ENCODE measurements at places on chromosomes 11 and 22. TPM values are rescaled to one million over a fixed set of nuclear protein-coding genes. Genes with fewer than 3 reads are reported as not detected.

DNA sequence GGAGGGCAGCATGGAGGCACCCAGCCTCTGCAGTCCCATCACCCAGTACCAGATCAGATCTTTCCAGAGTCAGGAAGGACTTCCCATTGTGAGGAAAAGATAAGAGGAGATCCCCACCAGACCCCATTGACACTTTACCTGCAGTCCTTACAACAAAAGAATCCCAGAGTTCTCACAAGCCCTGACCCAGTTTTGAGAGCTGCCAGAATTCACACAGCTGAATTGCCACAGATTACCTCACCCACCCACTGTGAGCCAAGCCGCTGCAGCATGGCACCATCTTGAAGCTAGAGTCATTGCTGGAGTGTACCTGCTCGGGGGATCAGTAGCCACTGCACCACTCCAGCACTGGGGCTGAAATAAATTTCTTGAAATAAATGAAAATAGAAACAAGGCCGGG is 91.8 kb upstream of the UBASH3B start:
- no peak for DNase-seq

- no peak for DNase-seq
Measured at GRCh38 chr11:126098204-126098769, 35.6 kb upstream of the CDON start.

DNA sequence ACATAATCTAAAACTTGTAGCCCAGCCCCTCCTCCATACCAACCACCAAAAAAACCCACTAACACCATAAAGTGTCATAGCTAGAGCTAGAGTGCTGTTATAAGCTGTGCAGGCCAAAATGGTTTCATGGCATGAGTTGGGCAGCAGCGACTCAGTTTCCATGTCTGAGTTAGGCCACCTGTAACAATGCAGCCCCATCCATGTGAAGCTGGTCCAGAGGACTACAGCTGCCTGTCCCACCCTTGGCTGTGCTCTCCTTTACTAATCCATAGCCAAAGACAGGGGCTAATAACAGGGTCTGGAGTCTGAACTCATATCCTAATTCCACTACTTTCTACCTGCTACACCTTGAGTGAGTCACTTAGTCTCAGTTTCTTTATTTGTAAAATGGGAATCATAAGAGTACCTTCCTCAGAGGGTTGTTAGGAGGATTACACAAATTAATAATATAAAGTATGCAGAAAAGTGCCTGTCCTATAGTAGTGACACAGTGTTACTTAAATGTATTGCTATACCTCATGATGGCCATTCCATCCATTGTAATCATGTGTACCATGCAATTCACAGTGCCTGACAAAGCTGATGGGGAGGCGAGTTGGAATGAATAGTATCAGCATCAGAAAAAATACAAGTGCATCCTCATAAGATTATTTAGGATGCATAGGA is 20.6 kb downstream of the KCNQ1OT1 start:
- no peak for DNase-seq

The YPEL4 gene
- 0.17 TPM for total RNA-seq

DNA sequence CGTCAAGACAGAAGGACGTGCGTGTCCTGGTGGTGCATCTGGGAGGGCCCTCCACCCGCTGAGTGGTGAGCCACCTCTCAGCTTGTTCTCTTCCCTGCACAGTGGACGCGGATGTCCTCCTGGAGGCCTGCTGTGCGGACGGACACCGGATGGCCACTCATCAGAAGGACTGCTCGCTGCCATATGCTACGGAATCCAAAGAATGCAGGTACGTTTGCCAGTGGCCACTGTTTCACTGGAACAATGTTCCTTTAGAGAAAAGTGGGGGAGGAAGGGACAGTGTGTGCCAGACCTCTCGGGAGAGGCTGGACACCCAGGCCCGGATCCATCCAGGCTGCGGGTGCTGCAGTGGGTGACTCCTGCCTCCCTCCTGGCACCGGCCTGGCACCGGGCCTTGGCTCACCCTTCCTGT is 15.9 kb downstream of the FBLN1 start:
- DNase-seq, result no peak

The TEX12 gene
- 0.35 TPM for total RNA-seq

DNA sequence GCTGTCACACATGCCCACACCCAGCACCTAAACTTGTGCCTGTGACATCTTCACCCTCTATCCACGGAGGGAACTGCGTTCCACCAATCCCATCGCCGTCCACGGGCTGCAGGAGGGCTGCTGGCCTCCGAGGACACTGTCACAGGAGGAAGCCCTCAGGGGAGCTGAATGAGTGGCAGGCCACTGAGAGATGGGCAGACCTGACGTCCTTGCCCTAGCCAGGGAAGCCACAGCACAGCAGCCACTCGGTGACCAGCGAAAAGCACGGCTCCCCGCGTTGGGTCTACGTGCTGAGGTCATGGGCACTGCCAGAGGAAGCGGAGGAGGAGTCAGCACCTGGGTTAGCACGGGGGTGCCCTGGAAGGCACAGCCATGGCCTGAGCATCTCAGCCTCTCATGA is 50.5 kb downstream of the IGSF9B start:
- no peak for DNase-seq

The FAT3 gene
- not detected for total RNA-seq

DNA sequence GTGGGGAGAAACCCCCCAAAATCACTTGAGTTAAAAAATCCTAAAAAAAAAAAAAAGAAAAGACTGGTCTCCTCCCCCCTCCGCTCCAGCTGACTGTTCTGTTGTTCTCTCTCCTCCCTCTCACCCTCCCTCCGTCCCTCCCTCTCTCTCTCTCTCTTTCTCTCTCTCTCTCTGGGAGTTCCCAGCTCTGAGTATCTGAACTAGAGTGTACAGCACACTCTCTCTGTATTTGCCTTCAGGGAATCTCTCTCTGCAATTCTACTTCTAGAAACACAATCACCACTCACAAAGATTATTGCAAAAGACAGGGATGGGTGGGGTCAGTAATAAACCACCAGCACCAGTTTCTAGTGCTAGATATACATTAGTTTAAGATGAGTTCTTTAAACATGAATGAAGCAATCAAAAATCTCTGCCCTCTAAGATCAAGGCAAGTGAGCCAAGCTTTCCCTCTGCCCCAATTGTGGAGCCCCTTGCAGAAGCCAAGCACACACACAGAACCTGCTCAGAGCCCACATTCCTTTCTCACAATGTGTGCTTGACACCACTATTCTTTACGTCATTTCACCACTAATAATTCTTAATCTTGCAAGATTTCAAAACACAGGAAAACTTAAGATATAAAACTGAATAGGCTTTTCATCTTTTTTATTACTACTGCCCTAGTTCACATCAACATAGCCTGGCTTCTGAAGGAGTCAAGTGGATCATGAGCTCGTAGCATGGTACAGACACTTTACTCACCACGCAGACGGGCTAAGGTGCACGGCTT is 133.5 kb downstream of the RBFOX2 start:
- DNase-seq, result no peak

- DNase-seq, result no peak
Measured at GRCh38 chr11:71094296-71095077, 157.9 kb downstream of the SHANK2 start.

The SEC14L6 gene
- total RNA-seq, result not detected

- no peak for DNase-seq
Measured at GRCh38 chr11:11148104-11148509, 204.9 kb downstream of the CSNK2A3 start.

DNA sequence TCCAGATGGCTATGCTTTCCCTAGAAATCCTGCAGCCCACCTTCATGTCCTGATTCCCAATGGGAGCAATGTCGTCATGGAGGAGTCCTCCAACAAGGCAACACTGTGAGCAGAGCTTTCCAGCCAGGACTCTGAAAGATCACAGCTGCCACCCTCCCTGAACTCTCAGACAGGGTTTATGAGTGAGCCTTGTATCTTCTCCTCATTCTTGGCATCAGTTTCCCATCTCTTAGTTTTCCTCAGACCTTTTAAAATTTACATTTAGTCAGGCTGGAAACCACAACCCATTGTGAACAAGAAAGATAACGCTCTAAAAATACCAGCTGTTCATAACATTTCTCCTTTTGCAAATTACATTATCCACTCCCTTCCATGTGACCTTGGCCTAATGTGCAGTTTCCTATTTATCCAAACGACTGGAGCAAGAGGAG is 15.6 kb upstream of the LYVE1 start:
- DNase-seq, result no peak

- DNase-seq, result no peak
Measured at GRCh38 chr11:76636826-76637460, 33.6 kb downstream of the LRRC32 start.

DNA sequence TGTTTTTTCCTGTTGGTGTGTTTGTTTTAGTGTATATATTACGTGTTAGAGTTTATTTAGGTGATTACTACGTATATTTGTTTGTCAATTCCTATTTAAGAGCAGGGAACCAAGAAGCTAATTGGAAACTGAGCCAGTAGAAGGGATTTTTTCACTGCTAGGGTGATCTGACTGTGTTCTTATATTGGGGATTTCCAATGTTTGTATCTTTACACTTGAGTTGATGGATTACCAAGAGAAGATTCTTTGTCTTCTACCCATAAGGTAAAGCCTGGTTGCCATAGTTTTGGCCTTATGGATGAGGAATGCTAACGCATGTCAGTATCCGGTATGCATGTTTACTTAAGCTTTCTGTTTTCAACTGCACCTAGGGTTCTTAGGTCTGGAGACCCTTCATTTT is 35.6 kb downstream of the SIK2 start:
- DNase-seq, result no peak

DNA sequence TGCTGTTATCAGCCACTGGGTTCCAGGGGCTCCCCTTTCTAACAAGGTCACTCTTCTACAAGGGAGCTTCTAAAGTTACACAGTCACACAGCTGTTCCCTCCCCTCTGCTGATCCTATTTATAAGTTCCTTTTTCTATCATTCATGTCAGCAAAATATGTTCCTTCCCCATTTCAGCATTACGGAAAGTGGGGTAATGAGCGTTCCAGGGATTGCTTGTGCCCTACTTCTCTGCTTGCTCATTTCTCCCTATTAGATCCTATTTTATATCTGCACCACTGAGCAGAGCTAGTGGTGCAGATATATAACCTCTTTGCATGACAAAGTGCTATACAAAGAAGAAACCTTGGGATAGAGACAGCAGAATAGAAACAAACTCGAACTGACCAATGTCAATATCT is 22.7 kb upstream of the PLEKHB1 start:
- DNase-seq, result no peak

The PIH1D2 gene
- total RNA-seq, result not detected

The DEFB131B gene
- not detected for total RNA-seq

DNA sequence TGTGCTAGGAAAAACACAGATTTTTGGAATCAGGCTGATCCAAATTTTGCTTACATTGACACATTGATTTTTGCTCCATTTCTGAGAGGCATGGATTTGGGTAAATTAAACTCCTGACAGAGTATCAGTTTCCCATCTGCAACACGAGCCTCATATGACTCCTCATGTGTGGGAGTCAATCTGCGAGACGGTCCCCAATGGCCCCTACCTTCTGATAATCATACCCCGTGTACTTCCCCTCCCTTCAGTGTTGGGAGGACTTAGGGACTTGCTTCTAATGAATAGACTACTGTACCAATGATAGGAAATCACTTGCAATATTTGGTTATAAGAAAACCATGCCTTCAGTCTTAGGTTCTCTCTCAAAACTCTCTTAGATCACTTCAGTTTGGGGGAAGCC is 302.7 kb downstream of the ETS1 start:
- DNase-seq, result no peak

DNA sequence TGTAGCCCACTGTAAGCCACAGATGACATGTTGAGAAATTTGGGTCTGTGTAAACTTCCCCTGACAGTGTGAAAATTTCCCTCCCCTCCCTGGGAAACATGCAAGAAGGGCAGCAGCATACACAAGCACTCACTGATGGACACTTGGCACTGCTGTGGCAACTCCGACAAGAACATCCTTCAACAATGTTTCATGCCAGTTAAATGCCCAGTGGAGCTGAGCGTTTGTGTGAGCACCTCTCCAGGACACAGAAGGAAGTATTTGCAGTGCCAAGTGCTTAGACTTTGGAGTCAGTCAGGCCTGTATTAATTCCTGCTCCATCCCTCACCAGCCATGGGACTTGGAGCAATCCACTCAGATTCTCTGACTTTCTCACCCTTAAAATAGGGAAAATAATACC is 17.7 kb downstream of the C11orf87 start:
- DNase-seq, result no peak

- DNase-seq, result no peak
Measured at GRCh38 chr22:36713436-36713835, 9.9 kb upstream of the CACNG2 start.

GRCh38 chr11:33616552-33616951 is 84.1 kb downstream of the C11orf91 start:
- no peak for DNase-seq

GRCh38 chr11:74011360-74012073 is 2.6 kb upstream of the UCP3 start:
- DNase-seq, result peak; percentile 28

The CCDC87 gene
- not detected for total RNA-seq

DNA sequence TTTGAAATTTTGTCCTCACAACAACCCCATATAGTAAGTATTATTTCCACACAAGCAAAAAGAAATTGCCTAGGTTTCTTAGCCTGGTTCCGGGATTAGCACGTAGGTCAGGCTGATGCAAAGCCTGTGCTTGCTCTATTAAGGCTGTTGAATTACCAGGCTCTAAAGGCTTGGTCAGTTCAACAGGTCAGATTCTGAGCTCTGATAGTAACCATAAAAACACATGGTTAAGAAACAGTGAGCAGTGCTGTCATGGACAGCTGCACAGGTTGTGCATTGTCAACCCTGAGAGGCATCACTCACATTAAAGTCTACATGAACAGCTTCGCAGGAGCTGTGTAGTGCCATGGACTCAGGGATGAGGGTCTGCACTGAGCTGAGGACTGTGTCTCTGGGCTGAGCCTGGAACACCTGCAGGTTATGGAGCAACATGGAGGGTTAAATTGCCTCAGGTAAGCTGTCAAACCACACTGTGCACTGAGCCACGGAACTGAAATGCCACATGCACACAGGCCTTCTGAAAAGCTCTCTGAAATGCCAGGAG is 98.0 kb downstream of the PIWIL4 start:
- no peak for DNase-seq

DNA sequence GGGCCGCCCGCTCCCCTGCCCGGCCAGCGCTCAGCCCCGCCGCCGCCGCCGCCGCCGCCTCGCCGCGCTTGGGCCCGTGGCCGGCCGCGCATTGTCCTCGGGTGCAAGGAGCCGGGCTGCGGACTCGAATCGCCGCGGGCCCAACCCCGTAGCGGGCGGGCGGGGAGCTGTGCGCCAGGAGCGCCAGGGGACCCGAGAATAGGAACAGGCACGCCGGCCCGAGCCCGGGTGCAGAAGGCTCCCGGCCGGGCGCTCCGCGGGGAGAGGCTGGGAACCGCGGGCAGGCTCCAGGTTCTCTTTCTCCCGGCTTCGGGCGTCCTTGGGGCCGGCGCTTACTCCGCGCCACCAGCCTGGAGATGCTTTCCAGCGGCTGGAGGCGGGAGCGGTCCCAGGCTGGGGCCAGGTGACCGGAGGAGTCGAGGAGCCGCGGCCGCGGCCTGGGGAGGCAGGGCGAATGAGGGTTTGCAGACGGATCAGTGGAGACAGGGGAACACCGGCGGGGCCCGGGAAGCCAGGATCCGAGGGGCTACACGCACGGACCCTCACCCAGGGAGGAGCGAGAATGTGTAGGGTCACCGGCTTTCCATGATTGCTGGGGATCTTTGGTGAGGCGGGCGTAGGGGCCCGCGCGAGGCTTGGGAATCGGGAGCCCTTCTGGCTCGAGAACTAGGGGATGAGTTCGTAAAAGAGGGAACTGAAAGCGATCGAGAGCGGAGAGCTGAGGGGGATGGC is 726 bp downstream of the PKNOX2 start:
- no peak for DNase-seq

GRCh38 chr22:20246368-20247009 is 21.6 kb downstream of the RTN4R start:
- DNase-seq, result no peak

- no peak for DNase-seq
Measured at GRCh38 chr11:61536676-61537270, 28.2 kb downstream of the LRRC10B start.
